ENCODE measurements at places on chromosomes 5 and 9.

GRCh38 chr5:8714198-8714597, 831.7 kb downstream of the SEMA5A start:
- no peak for DNase-seq

DNA sequence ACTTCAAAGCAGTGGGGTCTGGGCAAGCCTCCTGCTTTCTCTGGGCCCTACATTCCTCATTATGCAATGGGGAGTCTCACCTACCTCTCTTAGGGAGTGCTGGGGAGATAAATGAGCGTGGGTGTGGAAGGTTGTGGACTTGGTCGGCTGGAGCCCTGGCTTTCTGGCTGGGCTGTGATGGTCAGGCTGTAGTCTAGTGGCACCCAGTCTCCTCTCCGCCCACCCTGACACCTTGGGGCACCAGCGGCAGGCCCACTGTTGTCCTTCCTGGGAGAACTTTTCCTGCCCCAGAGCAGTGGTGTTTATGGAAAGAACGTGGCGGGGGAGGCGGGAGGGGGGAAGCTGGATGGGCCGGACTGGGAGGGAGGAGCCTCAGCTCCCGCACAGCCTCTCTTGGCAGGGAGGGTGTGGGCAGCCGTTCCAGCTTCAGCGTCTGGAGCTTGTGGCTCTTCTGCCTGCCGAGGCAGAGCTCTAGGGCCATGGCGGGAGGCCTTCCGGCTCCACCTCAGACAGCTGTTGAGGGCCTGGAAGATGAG, 4.1 kb downstream of the PTGS1 start:
- DNase-seq: peak; percentile 31

DNA sequence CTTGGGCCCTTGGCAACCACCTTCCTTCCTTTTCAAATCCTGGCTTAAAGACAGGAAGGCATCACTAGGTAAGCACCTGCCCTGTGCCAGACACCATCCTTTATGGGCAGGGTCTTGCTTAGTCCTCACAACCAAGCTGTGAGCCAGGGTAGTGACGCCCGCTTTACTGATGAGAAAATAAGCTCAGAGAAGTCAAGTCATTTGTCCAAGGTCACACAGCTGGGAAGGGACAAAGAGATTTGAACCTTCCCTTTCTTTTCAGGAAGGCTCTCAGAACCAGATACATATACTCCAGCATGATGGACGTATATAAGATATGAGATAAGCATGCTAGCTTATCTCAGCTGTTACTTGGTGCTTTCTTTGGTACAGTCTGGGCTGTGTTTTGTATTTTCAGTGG, 76.9 kb downstream of the SH3PXD2B start:
- DNase-seq: no peak

DNA sequence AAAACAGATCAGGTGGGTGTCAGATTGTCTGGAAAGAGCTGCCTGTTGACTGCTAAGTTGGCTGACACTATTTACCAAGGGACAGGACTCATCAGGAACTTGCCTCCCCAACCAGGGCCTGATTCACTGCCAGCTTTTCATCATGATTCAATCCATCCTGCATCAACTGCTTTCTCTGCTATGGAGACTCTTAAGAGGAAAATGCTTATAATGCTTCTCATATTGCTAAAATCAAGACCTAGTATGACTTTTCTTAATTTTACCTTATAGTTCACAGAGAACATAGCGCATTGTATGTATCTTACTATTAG, 21.3 kb downstream of the HTR4 start:
- DNase-seq: no peak

DNA sequence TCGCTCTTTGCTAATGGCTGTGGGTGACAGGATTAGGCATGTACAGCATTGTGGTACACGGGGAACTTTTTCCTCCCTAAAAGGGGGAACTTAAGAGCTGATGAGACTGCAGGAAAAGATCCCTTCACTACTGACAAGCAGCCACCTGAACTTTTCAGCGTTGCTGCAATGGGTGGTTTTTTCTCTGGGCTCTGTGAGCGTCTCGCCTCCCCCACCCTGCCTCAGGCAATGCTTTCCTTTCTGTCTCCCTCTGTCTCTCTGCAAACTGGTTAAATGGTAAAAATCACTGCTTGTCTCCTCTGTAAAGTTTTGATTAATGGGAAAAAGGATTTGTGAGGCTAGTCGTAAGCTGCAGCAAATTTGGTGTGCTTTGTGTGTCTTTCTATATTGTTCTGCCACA, 20.3 kb downstream of the HSD17B3 start:
- no peak for DNase-seq

- no peak for DNase-seq
Measured at GRCh38 chr9:100700689-100701318, 122.9 kb downstream of the CAVIN4 start.

DNA sequence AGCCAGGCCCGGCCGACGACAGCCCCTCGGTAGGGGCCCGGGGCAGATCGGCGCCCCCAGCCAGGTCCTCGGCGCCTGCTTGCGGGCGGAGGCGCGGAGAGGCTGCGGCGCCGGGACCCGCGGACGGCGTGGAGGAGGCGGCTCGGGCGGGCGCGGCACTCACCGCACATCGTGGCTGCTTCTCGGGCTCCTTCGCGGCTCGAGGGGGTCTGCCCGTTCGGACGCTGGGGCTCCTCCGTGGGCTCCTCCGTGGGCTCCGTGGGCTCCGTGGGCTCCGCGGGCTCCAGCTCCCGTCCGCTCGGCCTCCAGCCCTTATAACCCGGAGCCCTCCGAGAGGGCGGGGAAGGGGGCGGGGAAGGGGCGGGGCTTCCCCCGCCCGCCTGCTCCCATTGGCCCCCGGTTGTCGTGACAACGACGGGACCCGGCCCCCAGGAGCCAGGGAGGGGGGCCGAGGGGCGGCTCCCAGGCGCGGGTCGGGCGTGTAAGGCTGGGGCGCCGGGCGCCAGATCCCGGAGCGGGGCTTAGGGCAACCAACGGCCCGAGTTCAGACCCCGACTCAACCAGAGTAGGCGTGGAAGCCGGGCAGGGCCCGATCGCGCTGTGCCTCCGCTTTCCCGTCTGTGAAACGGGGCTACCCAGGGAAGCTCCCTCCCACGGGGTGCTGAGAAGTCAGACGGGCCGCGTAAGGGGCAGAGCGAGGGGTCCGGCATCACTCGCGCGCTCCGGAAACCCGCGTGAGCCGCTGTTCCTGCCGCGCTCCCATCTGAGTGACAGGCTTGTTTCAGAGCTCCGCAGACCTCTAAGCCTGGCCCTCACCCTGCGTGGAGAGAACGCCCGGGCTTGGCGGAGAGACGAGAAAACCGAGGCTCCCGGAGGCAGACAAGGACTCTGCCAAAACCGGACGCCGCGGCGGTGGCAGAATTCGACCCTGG, at the start of gene GFPT2:
Gene GFPT2 (minus strand): TSS at position 289 of the 932 bp plus-strand sequence. CDS start 119 bp downstream, at position 170.
- DNase-seq: peak; percentile 77

DNA sequence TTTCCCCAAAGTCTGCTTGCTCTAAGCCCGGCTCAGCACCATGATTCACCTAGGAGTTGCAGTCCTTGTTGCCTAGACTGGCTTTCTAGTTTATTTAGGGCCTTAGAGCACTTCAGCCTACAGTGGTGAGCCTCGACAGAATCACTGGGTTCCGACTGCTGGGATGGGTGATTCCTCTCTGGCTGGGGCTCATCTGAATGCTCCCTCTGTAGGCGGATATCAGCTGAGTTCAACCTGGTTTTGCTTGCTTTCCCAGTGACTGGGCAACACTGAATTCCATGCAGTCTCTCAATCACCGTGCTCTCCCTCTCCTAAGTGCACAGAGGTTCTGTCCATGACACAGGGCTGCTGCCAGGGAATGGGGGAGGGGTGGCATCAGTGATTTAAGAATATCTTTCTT, 54.1 kb downstream of the OSMR start:
- DNase-seq: no peak

GRCh38 chr9:91768977-91769916, 180.8 kb downstream of the ROR2 start:
- peak; percentile 60 for DNase-seq

GRCh38 chr5:96655085-96655484, 7.1 kb upstream of the CAST start:
- no peak for DNase-seq

- no peak for DNase-seq
Measured at GRCh38 chr5:139619861-139620260, 28.3 kb upstream of the CXXC5 start.

DNA sequence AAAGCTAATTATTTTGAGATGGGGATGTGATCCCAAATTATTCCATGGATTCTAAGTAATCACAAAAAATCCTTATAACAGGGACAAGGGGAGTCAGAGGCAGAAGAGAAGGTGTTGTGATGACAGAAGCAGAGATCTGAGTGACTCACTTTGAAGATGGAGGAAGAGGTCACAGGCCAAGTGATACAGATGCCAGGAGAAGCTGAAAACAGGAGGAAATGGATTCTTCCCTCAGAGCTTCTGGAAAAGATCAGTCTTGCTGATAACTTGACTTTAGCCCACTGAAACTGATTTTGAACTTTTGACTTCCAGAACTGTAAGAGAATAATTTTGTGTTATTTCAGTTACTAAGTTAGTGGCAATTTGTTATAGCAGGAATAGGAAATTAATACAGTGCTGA, 105.3 kb downstream of the GCNT1 start:
- DNase-seq: no peak

DNA sequence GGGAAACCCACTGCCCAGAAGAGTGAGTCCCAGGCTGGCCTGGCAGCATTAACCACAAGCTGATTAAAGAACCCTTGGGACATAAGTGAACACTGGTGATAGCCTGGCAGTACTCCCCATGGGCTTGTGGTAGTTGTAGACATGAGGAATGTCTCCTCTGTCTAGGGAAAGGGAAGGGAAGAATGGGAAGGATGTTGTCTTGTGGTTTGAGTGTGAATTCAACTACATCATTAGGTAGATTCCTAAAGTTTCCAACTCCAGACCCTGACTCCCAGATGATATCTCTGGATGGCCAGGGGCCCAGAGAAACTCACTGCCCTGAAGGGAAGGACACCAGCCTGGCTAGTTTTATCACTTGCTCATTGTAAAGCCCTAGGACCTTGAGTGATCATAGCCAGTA, 1012.4 kb upstream of the COX7C start:
- DNase-seq: no peak

- no peak for DNase-seq
Measured at GRCh38 chr5:81626524-81626923, 124.4 kb downstream of the SSBP2 start.

GRCh38 chr5:88235828-88236227, 32.8 kb downstream of the TMEM161B start:
- no peak for DNase-seq

DNA sequence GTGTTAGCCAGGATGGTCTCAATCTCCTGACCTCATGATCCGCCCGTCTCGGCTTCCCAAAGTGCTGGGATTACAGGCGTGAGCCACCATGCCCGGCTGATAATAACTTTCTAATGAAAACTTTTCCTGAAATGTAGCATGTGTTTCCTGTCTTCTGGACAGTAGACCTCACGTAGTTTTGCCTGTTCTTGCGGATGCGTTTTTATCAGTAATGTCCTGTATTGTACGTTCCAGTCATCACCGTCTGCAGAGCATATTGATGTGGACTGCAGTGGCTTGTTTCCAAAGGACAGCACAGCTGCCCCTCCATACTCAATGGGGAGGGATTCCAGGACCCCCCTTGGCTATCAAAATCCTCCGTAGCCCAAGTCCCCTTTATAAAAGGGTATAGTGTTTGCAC, 12.8 kb downstream of the EXOC3 start:
- DNase-seq: peak; percentile 10

- no peak for DNase-seq
Measured at GRCh38 chr5:135010502-135011354, 23.3 kb downstream of the PITX1 start.

- no peak for DNase-seq
Measured at GRCh38 chr5:81558188-81558587, 164.3 kb upstream of the ACOT12 start.

DNA sequence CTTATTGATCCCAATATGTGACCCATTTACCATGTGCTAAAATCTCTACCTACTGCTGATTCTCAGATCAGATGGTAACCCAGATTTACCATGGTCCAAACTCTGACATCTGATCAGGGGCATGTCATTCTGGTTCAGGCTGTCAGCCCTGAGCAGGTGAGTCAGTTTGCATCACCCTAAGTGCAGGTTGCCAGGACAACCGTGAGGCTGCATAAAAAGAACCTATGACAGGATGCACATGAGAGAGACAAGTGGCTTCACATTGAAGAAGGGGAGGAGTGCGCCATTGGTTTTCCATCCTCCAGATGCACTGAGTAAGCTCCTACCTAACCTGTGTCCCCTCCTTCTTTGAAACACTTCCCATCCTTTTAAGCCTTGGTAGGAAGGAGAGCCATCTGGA, 801 bp upstream of the PRSS3 start:
- no peak for DNase-seq

DNA sequence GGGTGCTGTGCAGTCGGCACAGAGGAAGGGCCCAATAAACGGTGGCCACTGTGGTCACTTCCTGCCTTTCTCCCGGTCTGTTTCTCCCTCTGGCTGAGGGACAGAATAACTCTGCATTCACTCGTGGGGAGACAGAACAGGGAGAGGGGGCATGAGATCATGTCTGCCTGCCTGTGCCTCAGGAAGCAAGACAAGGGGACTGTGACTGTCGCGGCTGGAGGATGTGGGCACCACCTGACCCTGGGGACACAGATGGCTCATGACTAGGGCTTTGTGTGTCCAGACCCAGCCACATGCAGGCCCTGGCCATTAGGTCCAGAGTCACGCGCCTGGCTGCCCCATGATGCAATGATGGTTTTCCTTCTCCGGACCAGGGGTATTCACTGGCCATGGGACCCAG, 5.8 kb downstream of the TRUB2 start:
- DNase-seq: no peak

GRCh38 chr9:124733964-124734740, 37.0 kb downstream of the NR6A1 start:
- peak; percentile 59 for DNase-seq

- no peak for DNase-seq
Measured at GRCh38 chr9:135693265-135693664, 6.0 kb downstream of the SOHLH1 start.

DNA sequence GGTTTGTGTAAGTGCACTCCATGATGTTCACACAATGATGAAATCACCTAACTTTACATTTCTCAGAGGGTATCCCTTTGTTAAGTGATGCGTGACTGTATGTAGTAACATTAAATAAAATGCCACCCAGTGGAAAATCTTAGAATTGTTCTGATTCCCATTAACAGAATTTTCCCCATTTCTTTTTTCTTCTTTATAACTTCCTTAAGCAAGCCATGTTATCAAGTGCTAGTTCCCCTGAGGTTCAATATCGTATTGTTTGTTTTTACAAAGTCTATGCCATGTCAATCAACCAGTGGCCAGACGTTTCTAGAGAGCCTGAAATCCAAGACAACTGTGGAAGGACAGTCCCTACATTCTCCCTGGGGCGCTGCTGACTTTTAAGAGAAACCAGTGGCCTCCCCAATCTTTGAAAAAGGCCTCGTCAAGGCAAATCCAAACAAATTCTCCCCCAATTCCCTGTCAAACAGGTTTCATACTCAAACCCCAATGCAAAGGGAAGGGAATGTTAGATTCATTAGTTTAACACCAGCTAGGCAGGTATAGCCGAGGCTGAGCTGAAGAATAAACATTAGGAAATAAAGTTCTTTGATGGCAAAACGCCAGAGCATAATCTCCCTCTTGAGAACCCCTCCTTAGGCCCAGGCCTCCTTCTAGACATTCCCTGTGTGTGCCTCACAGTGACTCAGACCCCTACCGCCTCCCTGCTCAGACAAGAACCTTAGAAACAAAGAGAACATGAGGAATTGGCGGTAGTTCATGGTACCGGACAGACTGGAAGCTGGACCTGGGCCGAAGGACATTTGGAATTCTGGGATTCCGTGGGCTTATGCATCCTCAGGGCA, 198.7 kb downstream of the GNA14 start:
- DNase-seq: peak; percentile 78

All from upper lobe of left lung (tissue), 6 donors.